Panc1 (cell line): ENCODE measurements at places on chromosomes 16 and 17. TPM values are rescaled to one million over a fixed set of nuclear protein-coding genes. Genes with fewer than 3 reads are reported as not detected.

The TP53TG3F gene
- total RNA-seq = 0.54 TPM

The KRTAP4-4 gene
- total RNA-seq = not detected

The HAP1 gene
- 11.6 TPM for total RNA-seq

The TSEN54 gene
- 78.7 TPM for total RNA-seq

The IGFALS gene
- total RNA-seq = 0.10 TPM

The COPS3 gene
- total RNA-seq = 73.6 TPM

The ZFHX3 gene
- total RNA-seq = 7.1 TPM

The CDK5R1 gene
- 7.9 TPM for total RNA-seq
